IPS-NIHi11 (cell line): ENCODE measurements at places on chromosomes 4 and X.

GRCh38 chrX:75086731-75087195 lies 69.3 kb downstream of the ABCB7 start:
- no peak for DNase-seq

- no peak for DNase-seq
These were observed 5.7 kb downstream of the AFM start for GRCh38 chr4:73487233-73487632.

GRCh38 chr4:133062851-133063250 lies 86.2 kb upstream of the PCDH10 start:
- DNase-seq: no peak

- DNase-seq: no peak
These were observed 44.8 kb downstream of the SMARCA1 start for GRCh38 chrX:129478516-129478915.

DNA sequence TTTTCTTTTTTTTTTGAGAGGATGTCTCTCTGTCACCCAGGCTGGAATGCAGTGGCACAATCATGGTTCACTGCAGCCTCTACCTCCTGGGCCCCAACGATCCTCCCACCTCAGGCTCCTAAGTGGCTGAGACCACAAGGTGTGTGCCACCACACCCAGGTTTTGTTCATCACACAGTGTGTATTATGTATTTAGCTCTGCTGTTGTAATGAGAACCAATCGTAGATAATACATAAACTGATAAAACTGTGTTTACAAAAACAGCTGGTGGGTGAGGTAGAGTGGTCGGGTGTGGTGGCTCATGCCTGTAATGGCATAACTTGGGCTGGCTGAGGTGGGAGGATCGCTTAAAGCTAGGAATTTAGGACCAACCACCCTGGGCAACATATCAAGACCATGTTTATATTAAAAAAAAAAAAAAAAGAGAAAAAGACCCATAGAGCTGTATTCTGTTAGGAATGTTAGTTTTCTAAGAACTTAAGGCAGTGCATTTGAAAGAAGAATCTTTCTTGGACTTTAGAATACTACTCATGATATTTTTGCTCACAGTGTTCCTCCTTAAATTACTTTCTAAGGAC lies 34.9 kb downstream of the POLR2B start:
- DNase-seq: no peak

DNA sequence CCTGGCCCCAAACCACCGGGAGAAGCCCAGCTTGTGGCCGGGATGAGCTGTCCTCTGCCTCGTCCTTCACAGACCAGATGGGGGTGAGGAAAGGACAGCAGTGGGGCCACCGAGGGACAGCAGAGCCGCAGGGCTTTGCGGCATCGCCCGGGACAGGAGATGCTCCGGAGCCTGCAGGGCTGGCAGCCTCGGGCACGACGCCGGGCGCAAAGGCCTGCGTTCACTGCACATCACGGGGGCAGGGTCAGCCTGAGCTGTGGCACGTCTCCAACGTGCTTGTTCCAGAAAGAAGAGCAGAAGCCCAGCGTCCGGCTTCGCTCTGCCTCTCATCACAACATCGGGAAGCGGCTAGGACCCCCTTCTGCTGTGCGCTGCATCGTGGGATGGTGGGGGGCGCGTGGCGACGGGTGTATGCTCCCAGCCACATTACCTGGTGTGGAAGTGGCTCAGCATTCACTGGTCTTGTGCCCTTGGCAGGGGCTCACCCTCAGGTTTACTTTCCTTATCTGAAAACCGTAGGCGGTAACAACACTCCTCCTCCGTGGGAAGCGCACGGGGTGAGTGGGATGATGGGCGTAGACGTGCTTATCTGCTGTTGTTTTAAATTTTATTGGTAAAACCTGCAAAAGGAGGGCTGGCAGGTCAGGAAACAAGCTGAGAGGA lies 7.4 kb downstream of the TADA2B start:
- DNase-seq: no peak
